ENCODE measurements at places on chromosomes 7 and 10.

GRCh38 chr10:31261511-31262311, 57.3 kb upstream of the ZEB1 start:
- no peak for DNase-seq

DNA sequence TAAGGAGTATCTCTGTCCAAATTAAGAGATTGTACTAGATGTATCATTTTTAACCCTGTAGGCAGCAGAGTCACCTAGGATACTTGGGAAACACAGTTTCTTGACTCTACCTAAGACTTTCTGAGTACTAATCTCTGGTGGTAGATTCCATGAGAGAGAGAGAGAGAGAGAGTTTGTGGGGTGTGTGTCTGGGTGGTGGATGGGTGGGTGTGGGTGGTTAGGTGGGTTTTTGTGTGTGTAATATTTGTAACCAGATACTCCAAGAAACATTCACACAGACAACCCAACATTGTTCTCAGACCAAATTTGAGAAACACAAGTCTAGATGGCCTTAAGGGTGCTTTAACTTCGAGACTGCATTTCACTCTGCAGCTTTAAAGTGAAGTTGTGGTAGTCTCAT, 215.2 kb downstream of the PRKG1 start:
- no peak for DNase-seq

DNA sequence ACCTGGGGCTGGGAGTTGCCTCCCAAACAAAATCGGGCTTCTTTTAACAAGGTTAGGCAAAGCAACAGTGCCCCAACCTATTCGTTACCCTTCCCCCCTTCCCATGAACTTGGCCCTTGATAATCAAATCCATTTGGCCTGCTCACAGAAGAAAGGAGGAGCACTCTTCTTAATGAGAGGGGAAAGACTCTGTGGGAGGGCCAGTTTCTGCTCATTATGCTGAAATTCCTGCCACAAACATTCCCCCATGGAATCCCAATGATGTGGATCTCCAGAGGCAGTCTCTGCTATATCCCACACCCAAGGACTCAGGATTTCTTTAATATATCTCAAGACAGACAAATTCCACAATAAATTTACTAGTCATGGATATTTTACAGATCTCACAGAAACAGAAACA, 43.0 kb downstream of the LSM5 start:
- no peak for DNase-seq

DNA sequence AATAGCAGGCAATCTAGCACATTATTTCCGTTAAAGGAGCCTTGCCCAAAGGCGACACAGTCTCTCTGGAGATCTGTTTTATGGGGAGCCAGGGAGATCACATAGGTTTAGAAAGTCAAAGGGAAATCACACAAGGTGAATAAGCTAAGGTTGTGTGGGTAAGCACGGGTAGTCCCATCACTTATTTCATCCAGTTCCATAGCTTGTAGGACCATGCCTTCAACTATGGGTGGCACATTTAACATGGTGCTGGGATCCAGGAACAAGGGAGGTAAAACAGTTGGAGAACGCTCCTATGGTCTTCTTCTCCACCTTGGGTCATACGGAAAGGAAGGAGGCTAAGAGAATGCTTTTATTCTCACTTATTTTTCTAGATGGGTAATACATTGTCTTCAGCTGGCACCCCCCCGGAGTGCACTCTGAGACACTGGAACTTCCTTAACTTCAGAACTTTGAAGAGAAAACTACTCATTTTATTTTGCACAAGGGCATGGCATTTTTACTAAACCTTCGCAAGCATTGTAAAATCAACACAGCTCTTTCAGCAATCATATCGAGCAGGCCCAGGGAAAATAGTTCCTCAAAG, 435.4 kb downstream of the KIF20B start:
- DNase-seq = no peak

DNA sequence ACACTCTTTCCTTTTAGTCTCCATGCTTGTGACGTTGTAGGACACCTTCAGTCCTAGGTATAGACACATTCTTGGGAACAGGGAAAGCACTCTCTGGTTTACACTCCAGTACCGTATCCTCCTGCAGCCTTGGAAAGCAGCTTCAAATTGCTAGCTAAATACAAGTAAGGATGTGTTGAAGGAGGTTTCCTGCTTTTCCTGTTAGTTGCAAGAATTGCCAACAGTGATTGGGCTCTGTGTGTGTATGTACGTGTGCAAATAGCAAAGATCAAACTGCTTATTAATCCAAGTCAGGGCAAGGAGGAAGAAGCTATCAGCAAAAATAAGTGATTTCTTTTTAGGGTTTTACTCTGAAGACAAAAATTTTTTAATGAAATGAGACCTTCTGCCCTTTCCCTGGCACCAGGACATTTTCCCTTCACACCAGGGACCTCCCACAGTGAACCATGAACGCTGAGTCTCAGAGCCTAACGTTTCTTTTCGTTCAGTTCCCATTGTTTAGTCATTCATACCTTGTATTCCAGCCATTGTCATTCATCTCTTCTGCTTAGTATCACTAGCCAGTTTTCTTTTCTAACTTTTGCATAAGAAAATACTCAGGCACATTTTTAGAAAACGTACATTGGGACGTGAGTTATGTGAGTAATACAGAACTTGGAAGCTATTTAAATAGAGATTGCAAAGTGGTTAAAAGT, 36.9 kb upstream of the AUTS2 start:
- no peak for DNase-seq

GRCh38 chr7:104922182-104923009, 91.6 kb upstream of the KMT2E start:
- DNase-seq = no peak

DNA sequence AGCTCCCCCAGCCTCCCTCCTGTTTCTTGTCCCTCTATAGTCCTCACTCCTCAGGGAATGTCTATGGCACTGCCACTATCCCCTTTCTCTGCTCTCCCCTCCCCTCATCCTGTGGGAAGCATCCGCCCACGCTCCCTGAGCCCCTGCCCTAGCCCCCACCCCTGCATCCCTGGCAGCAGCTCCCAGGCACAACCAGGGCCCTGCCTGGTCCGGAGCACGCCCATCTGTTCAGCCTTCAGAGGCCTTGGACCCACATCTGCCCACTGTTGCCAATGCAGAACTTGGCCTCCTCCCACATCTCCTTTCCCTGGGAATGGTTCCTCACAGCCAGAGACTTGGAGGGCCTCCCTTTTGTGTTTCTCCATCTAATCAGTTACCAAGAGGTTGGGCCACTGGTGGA, 20.4 kb upstream of the TBRG4 start:
- no peak for DNase-seq

DNA sequence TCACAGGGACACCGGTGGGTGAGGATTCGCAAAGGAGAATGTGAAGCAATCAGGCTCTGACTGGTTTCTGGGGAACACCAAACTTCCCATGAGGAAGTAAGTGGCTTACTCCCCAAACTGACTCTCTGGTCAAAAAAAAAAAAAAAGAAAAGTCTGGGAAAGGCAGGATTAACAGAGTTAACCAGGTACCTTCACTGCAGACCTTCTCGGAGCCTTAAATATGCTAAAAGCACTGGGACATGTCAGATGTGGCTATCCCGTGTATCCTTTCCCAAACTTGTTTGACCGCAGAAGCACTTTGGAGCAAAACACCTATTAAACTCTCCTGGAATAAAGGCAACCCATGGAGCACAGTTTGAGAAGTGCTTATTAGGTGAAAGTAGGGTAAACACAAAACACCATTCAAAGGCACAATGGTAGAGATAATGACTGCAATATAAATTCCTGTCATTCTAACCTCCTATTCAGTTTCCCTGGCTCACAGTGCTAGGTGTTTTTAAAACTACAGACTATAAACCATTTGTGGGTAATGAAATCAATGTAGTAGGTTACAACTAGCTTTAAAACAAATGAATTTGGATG, 44.1 kb upstream of the MXI1 start:
- DNase-seq = no peak

DNA sequence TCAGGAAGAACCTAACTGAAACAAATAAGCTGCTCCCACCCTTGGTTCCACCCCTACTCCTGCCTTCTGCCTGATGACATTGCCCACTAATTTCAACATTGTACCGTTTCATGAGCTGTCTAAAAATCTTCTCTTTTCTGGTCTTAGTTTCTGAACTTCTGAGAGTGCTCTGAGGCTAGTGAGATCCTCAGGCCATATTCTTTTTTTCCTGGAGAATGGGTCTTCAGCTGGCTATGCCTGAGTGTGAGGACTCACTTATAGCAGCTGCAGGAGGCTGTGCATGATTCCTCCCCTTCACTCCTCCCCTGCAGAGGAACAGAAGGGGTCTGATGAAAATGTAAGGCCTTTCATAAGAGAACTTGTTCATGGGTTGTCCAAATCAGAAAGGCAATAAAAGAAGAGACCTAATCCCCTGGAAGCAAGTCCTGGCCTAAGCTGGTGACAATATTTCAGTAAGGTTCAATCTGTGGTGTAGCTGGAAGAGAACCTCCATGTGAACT, 11.1 kb downstream of the HOXA4 start:
- no peak for DNase-seq

DNA sequence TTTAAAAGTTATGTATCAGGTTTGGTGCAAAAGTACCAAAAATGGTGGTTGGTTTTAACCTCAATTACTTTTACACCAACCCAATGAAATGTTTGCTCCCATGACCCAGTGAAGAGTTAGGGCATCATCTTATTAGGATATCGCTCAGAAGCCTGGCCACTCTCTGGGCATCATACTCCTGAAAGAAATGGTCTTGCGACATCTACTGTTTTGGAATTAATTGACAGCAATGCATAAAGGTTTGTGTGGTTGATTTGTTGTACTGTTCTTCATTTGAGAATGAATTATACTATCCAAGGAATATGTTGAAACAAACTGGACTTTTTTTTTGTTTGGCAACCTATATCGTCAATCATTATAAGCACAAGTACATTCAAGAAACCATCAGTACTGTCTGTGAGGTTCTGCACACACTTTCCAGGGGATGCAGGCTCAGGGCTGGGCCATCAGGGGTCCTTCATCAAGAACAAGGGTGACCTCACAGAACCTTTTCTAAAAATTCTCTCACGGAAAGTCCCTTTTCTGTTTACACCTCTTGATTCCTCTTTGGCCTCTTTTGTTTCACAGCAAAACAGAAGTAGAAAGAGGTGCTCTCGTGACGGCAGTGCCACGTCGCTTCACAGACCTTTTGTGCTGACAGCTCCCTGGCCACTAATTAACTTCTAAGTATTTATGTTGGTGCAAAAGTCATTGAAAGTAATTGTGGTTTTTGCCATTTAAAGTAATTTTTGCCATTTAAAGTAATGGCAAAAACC, 117.2 kb upstream of the KLF6 start:
- no peak for DNase-seq

DNA sequence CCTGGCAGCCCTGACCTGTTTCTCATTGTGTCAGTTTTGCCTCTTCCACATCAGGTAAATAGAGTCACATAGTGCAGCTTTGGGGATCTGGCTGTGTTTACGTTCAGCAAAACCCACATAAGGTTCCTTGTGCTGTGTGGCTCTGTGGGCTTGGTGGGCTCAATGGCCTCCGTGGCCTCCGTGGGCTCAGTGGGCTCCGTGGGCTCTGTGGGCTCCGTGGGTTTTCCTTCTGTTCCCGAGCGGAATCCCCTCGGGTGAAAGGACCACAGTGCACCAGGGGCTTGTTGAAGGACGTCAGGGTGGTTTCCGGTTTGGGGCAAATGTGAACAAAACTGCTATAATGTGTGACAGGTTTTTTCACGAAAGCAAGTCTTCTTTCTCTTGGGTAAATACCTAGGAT, 12.5 kb upstream of the DPYSL4 start:
- DNase-seq = no peak

DNA sequence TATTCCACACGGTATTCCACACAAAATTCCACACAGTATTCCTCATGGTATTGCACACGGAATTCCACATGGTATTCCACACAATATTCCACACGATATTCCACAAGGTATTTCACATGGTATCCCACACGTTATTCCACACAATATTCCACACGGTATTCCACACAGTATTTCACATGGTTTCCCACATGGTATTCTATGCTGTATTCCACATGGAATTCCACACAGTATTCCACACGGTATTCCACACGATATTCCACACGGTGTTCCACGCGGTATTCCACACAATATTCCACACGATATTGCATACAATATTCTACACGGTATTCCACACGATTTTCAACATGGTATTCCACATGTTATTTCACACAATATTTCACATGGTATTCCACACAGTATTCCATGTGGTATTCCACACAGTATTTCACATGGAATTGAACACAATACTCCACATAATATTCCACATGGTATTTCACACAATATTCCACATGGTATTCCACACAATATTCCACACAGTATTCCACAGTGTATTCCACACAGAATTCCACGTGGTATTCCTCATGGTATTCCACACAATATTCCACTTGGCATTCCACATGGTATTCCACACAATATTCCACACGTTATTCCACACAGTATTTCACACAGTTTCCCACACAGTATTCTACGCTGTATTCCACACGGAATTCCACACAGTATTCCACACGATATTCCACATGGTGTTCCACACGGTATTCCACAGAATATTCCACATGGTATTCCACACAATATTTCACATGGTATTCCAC, 136.0 kb upstream of the CHST15 start:
- no peak for DNase-seq

DNA sequence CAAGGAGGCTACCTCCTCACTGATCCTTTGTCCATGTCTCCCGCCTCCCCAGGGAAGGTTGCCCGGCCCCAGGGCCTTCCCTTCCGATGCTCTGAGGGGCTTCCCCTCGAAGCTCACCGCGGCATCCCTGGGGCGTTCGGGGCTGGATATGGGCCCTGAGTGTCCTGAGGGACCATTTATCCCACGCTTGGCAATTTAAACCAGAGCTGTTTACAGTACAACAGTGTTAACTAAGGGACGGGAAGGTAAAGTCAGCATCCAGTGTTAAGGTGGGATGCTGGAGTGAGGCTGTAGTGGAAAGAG, 92.0 kb downstream of the TCERG1L start:
- no peak for DNase-seq

GRCh38 chr7:24365606-24366005, 81.6 kb downstream of the NPY start:
- DNase-seq = no peak

GRCh38 chr7:158531661-158532060, 56.0 kb downstream of the PTPRN2 start:
- no peak for DNase-seq

GRCh38 chr10:124748953-124749645, 4.9 kb upstream of the FAM53B start:
- no peak for DNase-seq

DNA sequence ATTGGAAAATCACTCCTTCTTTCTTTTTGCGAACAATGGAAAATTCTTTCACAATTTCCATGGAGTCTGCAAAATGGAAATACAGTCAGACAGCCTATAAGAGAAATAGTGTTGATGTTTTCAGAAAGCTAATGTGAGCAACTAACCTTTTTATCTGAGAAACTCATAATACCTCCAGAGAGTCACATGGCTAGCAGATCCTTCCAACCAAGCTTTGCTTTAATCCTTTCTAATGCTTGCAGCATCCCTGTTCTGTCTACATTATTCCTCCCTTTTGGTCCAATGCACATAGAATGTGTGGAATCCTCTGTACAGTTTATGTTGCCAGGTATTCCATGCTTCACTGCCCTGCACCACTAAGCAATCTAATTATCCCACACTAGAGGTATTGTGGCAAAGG, 717.5 kb upstream of the LRRN3 start:
- no peak for DNase-seq

- no peak for DNase-seq
These were observed 182.7 kb downstream of the FAM107B start for GRCh38 chr10:14592026-14592425.

GRCh38 chr10:90945491-90946070, 24.7 kb upstream of the ANKRD1 start:
- DNase-seq = peak; percentile 15

GRCh38 chr10:17022466-17022825, 107.2 kb downstream of the CUBN start:
- DNase-seq = no peak
